ENCODE measurements at places on chromosomes 2 and 18.

DNA sequence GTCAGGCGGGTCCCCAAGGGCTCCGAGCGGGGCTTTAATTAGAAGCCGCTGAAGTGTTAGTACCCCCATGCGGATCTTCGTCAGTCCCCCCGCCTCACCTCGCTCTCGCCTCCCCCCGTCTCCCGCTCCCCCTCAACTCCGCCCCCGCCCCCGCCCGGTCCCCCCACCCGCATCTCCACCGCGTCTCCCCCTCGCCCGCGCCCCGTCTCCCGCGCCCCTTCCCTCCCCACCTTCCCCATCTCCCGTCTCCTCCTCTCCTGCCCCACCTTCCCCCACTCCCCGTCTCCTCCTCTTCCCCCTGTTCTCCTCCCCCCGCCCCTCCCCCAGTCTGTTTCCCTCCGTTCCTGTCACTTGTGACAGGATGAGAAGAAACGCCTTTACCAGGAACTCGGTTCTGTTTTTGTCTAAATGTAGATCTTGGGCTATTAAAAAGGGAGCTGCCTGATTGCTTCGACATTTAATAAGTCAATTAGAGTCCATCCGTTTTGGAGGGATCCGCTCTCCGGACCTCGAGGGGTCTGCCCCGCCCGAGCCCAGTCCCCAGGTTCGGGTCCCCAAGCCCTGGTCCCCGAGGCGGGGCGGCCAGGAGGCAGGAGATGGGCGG is 969 bp upstream of the ALKAL2 start:
- no peak for DNase-seq

DNA sequence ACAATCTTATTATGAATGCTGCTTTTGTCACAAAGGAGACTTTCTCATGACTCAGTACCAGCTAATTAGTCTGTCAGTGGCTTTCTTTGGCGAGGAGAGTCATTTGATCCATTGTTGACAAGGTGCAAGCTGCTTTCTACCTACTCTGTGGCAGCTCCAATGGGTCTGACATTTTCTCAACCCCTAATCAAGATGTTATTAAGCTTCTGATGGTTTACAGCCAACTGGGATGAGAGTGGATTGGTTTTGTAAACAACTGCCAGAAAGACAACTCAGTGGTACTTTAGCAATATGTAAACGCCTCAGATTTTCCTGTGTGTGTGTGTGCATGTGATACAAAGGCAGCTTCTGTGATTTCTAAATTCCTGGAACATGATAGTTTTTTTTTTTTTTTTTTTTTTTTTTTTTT is 8.2 kb upstream of the CLIP4 start:
- DNase-seq, result no peak

DNA sequence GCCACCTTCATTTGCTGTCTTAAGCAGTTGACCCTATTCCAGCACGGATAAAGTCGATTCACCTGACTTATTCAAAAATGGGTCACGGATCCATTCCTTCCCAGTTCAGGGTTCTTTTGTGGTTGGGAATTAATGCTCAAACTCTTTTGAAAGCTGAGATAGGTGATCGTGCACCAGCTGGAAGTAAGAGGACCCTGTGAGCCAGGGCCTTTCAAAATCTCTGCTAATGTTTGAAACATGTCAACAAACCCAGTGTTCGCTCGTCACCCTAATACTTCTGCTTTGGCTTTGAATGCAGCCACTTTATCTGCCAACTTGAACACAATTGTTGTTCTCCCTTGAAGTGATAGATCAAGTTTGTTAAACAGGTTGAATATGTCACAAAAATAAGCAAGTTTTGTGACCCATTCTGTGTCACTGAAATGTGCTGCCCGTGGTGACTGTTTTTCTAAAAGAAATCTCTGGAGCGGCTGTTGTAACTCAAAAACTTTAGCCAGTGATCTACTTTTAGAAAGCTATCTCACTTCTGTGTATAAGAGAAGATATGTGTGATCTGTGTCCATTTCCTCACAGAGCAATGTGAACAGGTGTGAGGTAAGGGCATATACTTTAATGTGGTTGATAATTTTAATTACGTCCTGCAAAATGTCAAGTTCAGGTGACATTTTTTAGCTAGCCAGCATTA is 16.9 kb downstream of the HAT1 start:
- DNase-seq, result no peak

DNA sequence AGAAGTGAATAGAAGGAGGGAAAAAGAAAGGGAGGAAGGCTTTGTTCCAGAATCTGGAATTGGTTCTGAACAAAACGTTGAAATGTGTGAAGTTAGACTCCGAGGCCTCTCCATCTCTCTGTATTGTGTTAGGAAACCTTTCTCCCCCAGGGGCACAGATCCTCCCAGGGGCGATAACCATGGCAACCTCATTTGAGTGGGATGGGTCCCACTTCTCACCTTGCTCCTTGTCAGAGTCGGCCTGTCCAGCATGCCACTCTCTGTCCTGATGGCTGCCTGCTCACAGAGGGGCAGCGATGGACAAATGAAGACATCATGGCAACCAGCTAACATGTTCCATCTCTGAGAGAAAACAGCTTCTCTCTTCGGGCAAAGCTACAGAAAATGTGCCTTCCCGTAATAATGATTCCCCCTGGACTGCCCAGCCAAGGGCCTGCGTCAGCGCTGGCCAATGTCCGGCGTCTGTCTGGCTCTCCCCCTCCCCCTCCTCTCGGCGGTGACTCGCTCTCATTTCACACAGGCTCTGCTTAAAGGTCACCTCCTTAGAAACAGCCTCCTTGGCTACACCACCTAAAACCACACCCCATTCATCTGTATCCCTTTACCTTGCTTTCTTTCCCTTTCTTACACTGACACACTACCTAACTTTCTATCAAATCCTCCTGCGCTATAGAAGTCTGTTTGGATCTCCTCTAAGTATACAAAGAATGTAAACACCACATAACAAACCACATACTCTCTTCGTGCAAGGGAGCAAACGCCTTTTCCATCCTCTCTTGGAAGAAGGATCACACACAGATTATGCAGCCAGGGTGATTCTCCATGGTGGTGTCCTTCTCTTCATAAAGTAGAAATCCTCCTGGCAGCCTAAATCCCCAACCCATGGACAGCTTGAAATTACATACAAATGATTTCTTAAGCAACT is 32.1 kb upstream of the TTC39C start:
- DNase-seq, result no peak

- no peak for DNase-seq
Observed at GRCh38 chr2:45938649-45939511, 287.4 kb downstream of the PRKCE start.

All from D341Med (cell line).